GM19239 (cell line): ENCODE measurements at places on chromosomes 6 and 20.

- no peak for DNase-seq
These were observed 27.8 kb upstream of the SRPK1 start for GRCh38 chr6:35948725-35949124.

DNA sequence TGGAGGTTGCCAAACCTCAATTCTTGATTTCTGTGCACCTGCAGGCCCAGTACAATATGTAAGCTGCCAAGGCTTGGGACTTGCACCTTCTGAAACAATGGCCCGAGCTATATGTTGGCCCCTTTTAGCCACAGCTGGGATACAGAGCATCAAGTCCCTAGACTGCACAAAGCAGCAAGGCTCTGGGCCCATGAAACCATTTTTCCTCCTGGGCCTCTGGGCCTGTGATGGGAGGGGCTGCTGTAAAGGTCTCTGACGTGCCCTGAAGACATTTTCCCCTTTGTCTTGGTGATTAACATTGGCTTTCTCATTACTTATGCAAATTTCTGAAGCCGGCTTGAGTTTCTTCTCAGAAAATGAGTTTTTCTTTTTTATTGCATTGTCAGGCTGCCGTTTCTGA is 40.5 kb upstream of the SLC35F1 start:
- DNase-seq, result no peak

DNA sequence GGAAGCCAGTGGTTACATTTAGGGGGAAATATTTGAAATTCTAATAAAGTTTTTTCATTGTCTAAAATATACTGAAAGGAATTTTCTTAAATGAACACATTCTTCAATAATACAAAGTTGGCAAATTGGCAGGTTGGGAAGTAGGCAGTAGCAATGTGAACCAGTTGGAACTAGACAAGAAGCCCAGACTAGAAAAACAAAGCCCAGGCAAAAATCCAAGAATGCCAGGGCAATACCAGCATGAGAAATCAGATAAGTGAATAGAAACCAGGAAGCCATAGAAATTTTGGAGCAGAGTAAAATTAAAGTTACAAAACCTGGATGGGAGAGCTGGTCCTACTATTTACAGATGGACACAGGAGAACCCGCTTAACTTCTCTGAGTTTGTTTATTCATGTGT is 52.2 kb downstream of the TPBG start:
- DNase-seq, result no peak

DNA sequence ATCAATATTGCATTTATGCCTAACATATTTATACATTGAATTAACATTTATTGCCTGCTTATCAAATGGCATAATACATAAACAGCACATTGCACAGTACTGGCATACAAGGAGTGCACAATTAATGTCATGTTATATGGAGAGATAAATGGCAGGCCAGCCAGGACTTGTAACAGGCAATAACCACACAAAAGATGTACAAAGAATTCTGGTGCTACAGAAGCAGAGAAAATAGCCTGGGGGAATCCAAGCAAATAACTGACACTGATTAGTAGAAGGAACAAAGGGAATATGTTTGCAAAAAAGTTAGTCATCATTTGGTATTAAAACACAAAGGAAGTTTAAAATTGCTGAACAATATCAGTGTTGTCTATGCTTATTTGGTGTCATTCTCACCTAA is 27.3 kb downstream of the COL21A1 start:
- no peak for DNase-seq

GRCh38 chr6:20757761-20758160 is 223.5 kb downstream of the CDKAL1 start:
- no peak for DNase-seq

GRCh38 chr6:159224452-159224851 is 55.3 kb downstream of the FNDC1 start:
- no peak for DNase-seq

DNA sequence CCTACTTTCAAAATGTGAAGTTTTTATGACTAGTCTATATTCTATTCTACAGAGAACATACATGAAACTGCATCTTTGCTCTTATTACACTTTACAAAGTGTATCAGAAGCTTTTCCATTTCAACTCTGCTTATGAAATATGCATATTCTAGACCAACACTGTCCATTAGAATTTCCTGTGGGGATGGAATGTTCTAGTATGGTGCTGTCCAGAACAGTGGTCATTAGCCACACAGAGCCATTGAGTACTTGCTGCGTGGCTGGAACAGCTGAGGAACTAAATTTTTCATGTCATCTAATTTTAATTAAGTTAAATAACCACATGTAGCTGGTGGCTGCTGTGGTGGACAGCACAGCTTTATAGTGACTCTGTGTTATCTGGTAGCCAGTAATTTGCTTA is 105.9 kb upstream of the PDE10A start:
- no peak for DNase-seq

DNA sequence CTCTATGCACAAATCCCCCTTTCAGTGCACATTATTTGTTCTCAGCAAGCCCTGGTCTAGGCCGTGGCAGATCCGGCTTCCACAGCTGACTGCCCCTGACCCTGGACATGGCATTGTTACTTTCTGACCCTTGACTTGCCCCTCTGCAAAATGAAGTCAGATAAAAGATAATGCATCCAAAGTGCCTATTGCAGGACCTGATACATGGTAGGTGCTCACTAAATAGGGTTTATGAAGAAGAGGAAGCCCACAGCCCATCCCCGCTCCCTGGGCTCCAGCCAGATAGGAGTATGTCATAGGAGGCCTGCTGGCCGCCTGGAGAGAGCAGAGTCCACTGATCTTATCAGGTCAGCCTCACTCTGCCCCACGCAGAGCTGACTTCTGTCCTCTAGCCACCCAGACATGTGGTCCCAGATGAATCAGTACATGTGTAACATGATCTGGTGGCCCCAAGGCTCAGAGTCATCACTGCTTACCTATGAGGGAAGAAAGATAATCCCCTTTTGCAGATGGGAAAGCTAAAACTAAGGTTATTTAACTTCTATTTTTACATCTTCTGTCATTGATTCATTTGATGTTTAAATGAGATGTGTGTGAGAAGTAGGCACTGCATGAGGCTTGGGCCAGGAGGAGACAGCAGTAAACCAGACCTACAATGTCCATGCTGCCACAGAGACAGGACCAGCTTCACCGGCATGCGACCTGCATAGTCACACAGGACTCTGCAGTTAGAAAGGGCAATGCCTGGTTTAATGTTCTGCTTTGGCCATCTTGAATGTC is 20.4 kb downstream of the MAFB start:
- no peak for DNase-seq

GRCh38 chr6:31822036-31822821 is 5.3 kb upstream of the HSPA1B start:
- no peak for DNase-seq

DNA sequence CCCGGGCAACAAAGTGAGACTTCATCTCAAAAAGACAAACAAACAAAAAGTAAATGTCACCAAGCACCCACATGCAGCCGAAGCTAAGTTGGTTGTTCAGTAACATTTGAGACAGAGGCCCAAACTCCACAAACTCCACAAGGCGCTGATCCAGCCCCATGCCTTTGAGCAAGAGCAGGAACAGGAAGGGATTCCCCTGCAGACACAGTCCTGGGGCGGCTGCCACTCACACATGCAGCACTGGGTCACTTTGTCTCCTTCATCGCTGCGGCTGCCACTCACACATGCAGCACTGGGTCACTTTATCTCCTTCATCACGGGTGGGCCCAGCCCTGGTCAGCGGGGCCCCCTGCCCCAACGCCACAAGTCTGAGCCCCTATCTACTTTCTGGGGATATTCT is 246.9 kb upstream of the RREB1 start:
- no peak for DNase-seq

GRCh38 chr20:24465730-24466129 is 3.7 kb upstream of the SYNDIG1 start:
- no peak for DNase-seq

DNA sequence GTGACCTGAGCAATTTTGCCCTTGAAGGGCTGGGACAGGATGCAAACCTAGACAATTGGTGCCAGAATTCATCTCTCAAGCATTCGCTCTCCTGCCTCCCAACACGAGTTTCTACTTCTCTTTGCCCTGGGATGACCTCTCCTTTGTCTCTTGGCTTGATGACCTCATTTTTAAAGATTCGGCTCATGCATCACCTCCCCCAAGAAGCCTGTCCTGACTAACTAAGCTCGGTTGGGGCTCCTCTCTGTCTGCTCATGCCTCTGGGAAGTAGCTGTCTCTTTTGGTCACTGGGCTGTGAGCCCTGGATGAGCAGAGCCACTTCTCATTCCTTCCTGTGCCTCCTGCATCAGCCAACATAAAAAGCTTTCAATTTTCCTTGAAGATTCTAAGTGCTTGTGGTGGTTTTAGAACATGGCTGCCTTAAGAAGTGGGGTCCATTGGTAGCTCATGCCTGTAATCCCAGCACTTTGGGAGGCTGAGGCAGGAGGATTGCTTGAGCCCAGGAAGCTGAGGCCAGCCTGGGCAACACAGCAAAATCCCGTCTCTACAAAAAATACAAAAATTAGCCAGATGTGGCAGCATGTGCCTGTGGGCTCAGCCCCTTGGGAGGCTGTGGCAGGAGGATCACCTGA is 11.1 kb upstream of the TCF15 start:
- no peak for DNase-seq

GRCh38 chr20:10637563-10637962 is 36.2 kb downstream of the JAG1 start:
- no peak for DNase-seq

GRCh38 chr6:166657531-166657930 is 30.5 kb upstream of the RPS6KA2 start:
- no peak for DNase-seq
